Prostate gland (tissue), 2 donors: ENCODE measurements at places on chromosomes 11 and 22. TPM values are rescaled to one million over a fixed set of nuclear protein-coding genes. Genes with fewer than 3 reads are reported as not detected.

DNA sequence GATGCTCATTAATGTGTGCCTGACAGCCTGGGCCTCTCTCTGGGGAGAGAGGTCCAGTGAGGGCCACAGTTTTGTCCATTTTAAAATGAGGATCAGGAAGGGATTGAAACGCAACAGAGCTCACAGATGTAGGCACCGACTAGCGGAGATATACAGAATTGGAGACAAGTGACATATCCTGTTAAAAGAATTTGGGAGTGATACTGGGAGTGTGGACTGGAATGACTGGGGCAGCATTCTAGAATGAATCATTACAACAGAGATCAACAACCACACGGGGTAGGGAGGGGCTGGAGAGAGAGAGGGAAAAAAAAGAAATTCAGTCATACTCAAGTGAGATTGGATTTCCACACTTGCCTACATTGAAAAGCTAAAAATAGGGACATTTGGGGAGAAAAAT lies 2.5 kb upstream of the NCAM1 start:
- no peak for DNase-seq
- H3K27me3 ChIP-seq: peaks cover 14% of the 10 kb centered on the region
- no peak overlapping the region for H3K27ac ChIP-seq
- no peaks in the 10 kb centered on the region for H3K36me3 ChIP-seq
- H3K4me1 ChIP-seq: no peaks in the 10 kb centered on the region
- H3K4me3 ChIP-seq: no peak overlapping the region

GRCh38 chr22:23458663-23459541 lies 121.2 kb downstream of the IGLL1 start:
- H3K27me3 ChIP-seq: no peaks in the 10 kb centered on the region
- H3K27ac ChIP-seq: no peak overlapping the region
- DNase-seq: no peak
- H3K4me1 ChIP-seq: no peaks in the 10 kb centered on the region

GRCh38 chr11:74778581-74778980 lies 29.9 kb downstream of the RNF169 start:
- DNase-seq: no peak
- no peak overlapping the region for H3K4me3 ChIP-seq
- no peaks in the 10 kb centered on the region for H3K27me3 ChIP-seq
- no peak overlapping the region for H3K27ac ChIP-seq
- no peaks in the 10 kb centered on the region for H3K36me3 ChIP-seq

GRCh38 chr11:35321532-35322317 lies 97.6 kb downstream of the SLC1A2 start:
- H3K36me3 ChIP-seq: no peaks in the 10 kb centered on the region
- no peak overlapping the region for H3K27ac ChIP-seq
- no peak overlapping the region for H3K4me3 ChIP-seq
- no peaks in the 10 kb centered on the region for H3K4me1 ChIP-seq
- H3K27me3 ChIP-seq: no peaks in the 10 kb centered on the region

- no peak overlapping the region for H3K4me3 ChIP-seq
- H3K27me3 ChIP-seq: no peaks in the 10 kb centered on the region
- H3K36me3 ChIP-seq: no peaks in the 10 kb centered on the region
- DNase-seq: no peak
- no peaks in the 10 kb centered on the region for H3K4me1 ChIP-seq
- H3K27ac ChIP-seq: no peak overlapping the region
Observed at GRCh38 chr11:6755303-6755952, 16.3 kb downstream of the OR2AG2 start.

- H3K36me3 ChIP-seq: no peaks in the 10 kb centered on the region
- H3K27ac ChIP-seq: no peak overlapping the region
- H3K4me3 ChIP-seq: no peak overlapping the region
- H3K4me1 ChIP-seq: no peaks in the 10 kb centered on the region
Observed at GRCh38 chr22:35560366-35560765, 19.7 kb downstream of the RASD2 start.

DNA sequence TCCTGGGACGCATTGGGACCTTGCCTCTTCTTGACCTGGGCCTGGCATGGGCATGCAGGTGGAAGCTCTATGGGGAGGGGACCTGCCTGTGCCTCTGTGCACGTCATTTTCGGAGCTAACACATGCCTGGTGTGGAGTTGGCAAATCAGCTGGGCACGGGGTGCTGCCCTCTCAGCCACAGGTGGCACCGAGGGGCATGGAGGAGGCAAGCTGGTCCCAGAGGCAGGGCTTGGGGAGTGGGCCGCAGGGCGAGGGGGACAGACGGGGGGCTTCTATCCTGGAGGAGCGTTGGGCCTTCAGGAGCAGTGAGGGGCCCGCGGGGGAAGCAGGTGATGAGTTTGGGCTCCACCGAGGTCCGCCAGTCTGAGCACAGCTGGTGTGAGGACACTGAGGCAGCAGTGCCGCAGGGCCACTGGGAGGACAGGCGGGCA lies 362.0 kb downstream of the TBC1D22A start:
- H3K27ac ChIP-seq: no peak overlapping the region
- H3K36me3 ChIP-seq: no peaks in the 10 kb centered on the region
- no peak for DNase-seq
- no peak overlapping the region for H3K4me3 ChIP-seq
- H3K4me1 ChIP-seq: no peaks in the 10 kb centered on the region

- H3K36me3 ChIP-seq: no peaks in the 10 kb centered on the region
- H3K27ac ChIP-seq: no peak overlapping the region
- no peaks in the 10 kb centered on the region for H3K4me1 ChIP-seq
- H3K27me3 ChIP-seq: no peaks in the 10 kb centered on the region
Observed at GRCh38 chr11:130719220-130719915, 196.9 kb downstream of the SNX19 start.

- no peak for DNase-seq
- H3K4me1 ChIP-seq: no peaks in the 10 kb centered on the region
- no peaks in the 10 kb centered on the region for H3K27me3 ChIP-seq
- no peak overlapping the region for H3K4me3 ChIP-seq
- H3K36me3 ChIP-seq: no peaks in the 10 kb centered on the region
Observed at GRCh38 chr11:68948496-68948895, 32.3 kb downstream of the MRGPRD start.

DNA sequence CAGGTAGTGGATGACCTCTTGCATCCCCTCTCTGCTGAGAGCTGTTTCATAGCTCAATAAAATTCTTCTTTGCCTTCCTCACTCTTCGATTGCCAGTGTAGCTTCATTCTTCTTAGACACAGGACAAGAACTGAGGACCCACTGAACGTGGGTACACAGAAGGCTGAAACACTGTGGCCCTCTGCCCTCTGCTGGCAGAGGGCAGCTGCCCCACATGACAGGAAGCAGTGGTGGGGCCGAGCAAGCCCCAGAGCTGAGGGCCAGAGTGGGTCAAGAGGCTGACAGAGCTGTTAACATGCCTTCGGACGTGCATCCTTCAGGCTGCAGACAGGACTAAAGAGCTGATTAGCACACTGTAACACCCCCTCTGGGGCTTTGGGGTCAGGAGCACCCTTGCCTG lies 15.6 kb downstream of the SMC1B start:
- H3K27ac ChIP-seq: no peak overlapping the region
- no peaks in the 10 kb centered on the region for H3K27me3 ChIP-seq
- H3K4me3 ChIP-seq: no peak overlapping the region
- H3K36me3 ChIP-seq: no peaks in the 10 kb centered on the region
- peaks cover 6% of the 10 kb centered on the region for H3K4me1 ChIP-seq

The APOL5 gene
- not detected for total RNA-seq

The OTOG gene
- not detected for total RNA-seq

The CTSF gene
- 119 TPM for total RNA-seq

The DLAT gene
- 19.9 TPM for total RNA-seq

The ZC3H12C gene
- 6.5 TPM for total RNA-seq

The BATF2 gene
- total RNA-seq: 1.5 TPM

The NTM gene
- total RNA-seq: 7.4 TPM

The OR9G1 gene
- not detected for total RNA-seq
